Spinal cord (tissue), 10 donors: ENCODE measurements at places on chromosomes 16 and 17. TPM values are rescaled to one million over a fixed set of nuclear protein-coding genes. Genes with fewer than 3 reads are reported as not detected.

Gene LUC7L3
- polyA plus RNA-seq: 555 TPM

Gene CD79B
- 0.36 TPM for polyA plus RNA-seq

Gene CALB2
- polyA plus RNA-seq: 44.1 TPM

Gene RABEP2
- polyA plus RNA-seq: 25.8 TPM

Gene STUB1
- 170 TPM for polyA plus RNA-seq

Gene CTRB1
- 0.24 TPM for polyA plus RNA-seq

Gene RNF222
- 0.11 TPM for polyA plus RNA-seq

Gene PRAC2
- not detected for polyA plus RNA-seq

Gene SLC52A1
- polyA plus RNA-seq: 0.38 TPM

Gene NEUROD2
- 14.1 TPM for polyA plus RNA-seq

Gene TEKT1
- polyA plus RNA-seq: 8.3 TPM

Gene SLC9A5
- 6.1 TPM for polyA plus RNA-seq

Gene GRAPL
- polyA plus RNA-seq: 3.8 TPM

Gene HBA1
- 1,046 TPM for polyA plus RNA-seq

Gene CES1
- polyA plus RNA-seq: not detected

Gene HSD11B2
- polyA plus RNA-seq: 5.7 TPM

Gene EPOP
- polyA plus RNA-seq: 2.3 TPM

Gene PARN
- polyA plus RNA-seq: 24.2 TPM

Gene RAB26
- polyA plus RNA-seq: 29.8 TPM

Gene TBX4
- polyA plus RNA-seq: not detected

Gene DHRS7C
- polyA plus RNA-seq: 0.18 TPM

Gene XYLT1
- polyA plus RNA-seq: 16.4 TPM

Gene TMEM238L
- polyA plus RNA-seq: 0.30 TPM

Gene MRC2
- 64.4 TPM for polyA plus RNA-seq

Gene KRT39
- polyA plus RNA-seq: not detected

Gene CD68
- 48.9 TPM for polyA plus RNA-seq

Gene HOXB1
- polyA plus RNA-seq: 0.32 TPM

Gene MFSD6L
- polyA plus RNA-seq: 0.16 TPM

Gene PRSS8
- polyA plus RNA-seq: 0.46 TPM

Gene ADAD2
- 1.3 TPM for polyA plus RNA-seq

Gene PPP1R27
- 0.18 TPM for polyA plus RNA-seq

Gene ZNF319
- polyA plus RNA-seq: 18.1 TPM

Gene SEPTIN12
- 0.47 TPM for polyA plus RNA-seq

Gene SOST
- polyA plus RNA-seq: 1.5 TPM

Gene NPIPA8
- 4.4 TPM for polyA plus RNA-seq
